ENCODE measurements at places on chromosomes 16 and 17. TPM values are rescaled to one million over a fixed set of nuclear protein-coding genes. Genes with fewer than 3 reads are reported as not detected.
A peak's percentile ranks its signal among the peaks of the same experiment; 100 is the strongest.

DNA sequence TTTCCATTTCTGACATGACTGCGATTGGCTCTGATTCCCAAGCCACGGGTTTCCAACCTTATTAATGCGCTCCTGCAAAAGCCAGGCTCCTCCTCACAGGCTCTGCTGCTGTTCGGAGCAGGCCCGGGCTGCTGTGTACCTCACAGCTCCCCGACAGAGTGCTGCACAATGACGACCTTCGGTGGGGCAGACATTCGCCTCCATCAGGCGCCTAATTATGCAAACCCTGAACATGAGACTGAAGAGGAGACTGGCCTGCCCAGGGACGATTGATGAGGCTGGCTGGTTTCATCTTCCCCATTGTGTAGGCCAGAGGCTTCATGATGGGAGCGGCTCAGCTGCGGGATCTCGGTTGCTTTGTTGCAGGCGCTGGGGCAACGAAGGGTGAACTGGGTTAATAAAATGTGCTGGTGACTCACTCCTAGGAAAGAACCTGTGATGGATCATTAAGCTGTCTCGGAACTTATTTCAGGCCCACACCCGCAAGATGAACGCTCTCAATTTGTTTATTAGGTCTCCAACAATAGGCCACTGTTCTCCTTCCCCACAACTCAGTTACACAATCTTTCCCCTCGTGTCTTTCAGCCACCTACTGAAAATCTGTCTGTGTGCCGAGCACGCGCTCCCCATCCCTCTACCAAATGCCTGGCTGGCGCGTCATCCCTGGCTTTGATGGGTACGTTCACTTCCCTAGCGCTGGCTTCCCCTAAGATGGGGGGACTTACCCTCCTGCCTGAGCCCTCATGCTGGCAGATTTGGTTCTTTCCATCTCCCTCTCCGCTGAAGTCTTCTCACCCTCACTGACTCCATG, 27.2 kb upstream of the TOB1 start:
- no peak for DNase-seq
- H3K36me3 ChIP-seq, result no peaks in the 10 kb centered on the region
- no peaks in the 10 kb centered on the region for H3K27me3 ChIP-seq
- no peak overlapping the region for H3K4me3 ChIP-seq
- no peaks in the 10 kb centered on the region for H3K4me1 ChIP-seq

GRCh38 chr16:50502616-50503011, 45.6 kb upstream of the NKD1 start:
- H3K4me3 ChIP-seq, result no peak overlapping the region
- no peaks in the 10 kb centered on the region for H3K27me3 ChIP-seq
- no peak for DNase-seq
- H3K36me3 ChIP-seq, result no peaks in the 10 kb centered on the region
- H3K4me1 ChIP-seq, result no peaks in the 10 kb centered on the region

GRCh38 chr16:86827521-86827920, 249.2 kb downstream of the FOXL1 start:
- no peaks in the 10 kb centered on the region for H3K36me3 ChIP-seq
- H3K27ac ChIP-seq, result no peak overlapping the region
- H3K4me1 ChIP-seq, result no peaks in the 10 kb centered on the region
- H3K4me3 ChIP-seq, result no peak overlapping the region

Gene RGS9
- 7.4 TPM for total RNA-seq

Gene OTOP2
- 18.4 TPM for total RNA-seq

Gene TMIGD1
- total RNA-seq, result 107 TPM

- H3K4me3 ChIP-seq, result no peak overlapping the region
- no peaks in the 10 kb centered on the region for H3K4me1 ChIP-seq
- DNase-seq, result no peak
- H3K36me3 ChIP-seq, result no peaks in the 10 kb centered on the region
- no peaks in the 10 kb centered on the region for H3K27me3 ChIP-seq
These were observed 23.7 kb downstream of the SRL start for GRCh38 chr16:4218202-4218601.

GRCh38 chr17:67148352-67148751, 96.6 kb downstream of the HELZ start:
- H3K4me1 ChIP-seq, result no peaks in the 10 kb centered on the region
- DNase-seq, result no peak
- H3K4me3 ChIP-seq, result no peak overlapping the region
- H3K27me3 ChIP-seq, result no peaks in the 10 kb centered on the region

- no peak overlapping the region for H3K4me3 ChIP-seq
- H3K36me3 ChIP-seq, result no peaks in the 10 kb centered on the region
- no peak for DNase-seq
- peak overlapping the region; percentile 75 for H3K27ac ChIP-seq
- H3K4me1 ChIP-seq, result no peaks in the 10 kb centered on the region
These were observed 120.2 kb downstream of the METRNL start for GRCh38 chr17:83199500-83200201.

Gene KRTAP1-5
- total RNA-seq, result not detected

DNA sequence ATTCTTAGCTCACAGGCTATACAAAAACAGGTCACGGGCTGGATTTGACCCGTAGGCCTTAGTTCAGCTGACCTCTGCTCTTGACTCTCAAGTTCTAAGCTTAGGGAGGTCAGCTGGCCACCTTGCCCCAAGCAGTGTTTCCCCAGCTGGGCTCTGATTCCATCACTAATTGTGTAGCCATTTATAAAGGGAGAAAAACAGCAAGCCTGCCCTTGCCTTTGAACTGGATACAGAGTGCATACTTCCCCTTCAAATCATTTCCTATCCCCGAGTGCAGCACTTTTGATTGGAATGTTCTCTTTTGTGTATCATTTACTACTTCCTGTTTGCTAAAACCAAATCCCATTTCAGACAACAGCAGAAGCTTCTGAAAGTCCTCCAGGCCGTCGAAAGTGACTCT, 153.6 kb downstream of the KATNIP start:
- no peaks in the 10 kb centered on the region for H3K36me3 ChIP-seq
- no peak overlapping the region for H3K27ac ChIP-seq
- H3K4me1 ChIP-seq, result no peaks in the 10 kb centered on the region
- no peak for DNase-seq
- no peaks in the 10 kb centered on the region for H3K27me3 ChIP-seq

Gene ITGA2B
- total RNA-seq, result 0.37 TPM

Gene GGA2
- total RNA-seq, result 48.0 TPM

Gene SOST
- not detected for total RNA-seq

- H3K27ac ChIP-seq, result no peak overlapping the region
- H3K36me3 ChIP-seq, result no peaks in the 10 kb centered on the region
- no peak for DNase-seq
- H3K4me3 ChIP-seq, result no peak overlapping the region
These were observed 3.8 kb downstream of the OR4D2 start for GRCh38 chr17:58170622-58171021.

Gene HLF
- 3.0 TPM for total RNA-seq

- H3K36me3 ChIP-seq, result no peaks in the 10 kb centered on the region
- no peak for DNase-seq
- H3K27ac ChIP-seq, result no peak overlapping the region
- no peaks in the 10 kb centered on the region for H3K4me1 ChIP-seq
- no peaks in the 10 kb centered on the region for H3K27me3 ChIP-seq
- no peak overlapping the region for H3K4me3 ChIP-seq
These were observed 33.9 kb downstream of the AXIN1 start for GRCh38 chr16:318628-319027.

DNA sequence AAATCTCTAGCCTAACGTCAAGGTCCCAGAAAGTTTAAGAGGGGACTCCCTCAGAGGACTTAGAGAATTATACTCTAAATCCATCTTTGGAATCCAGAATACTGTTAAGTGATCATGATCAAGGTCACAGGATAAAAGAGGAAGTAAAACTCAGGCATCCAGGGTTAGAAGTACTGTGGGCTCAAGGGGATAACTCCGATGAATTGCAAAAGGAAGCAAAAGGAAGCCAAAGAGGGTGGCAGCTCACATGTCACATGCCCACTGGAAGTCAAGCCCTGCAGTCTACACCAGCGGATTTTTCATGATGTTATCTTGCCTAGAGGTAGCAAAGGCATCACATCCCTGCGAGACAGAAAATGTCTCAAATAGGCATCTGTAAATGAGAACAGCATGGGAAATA, 3.8 kb downstream of the ZNF821 start:
- H3K36me3 ChIP-seq, result no peaks in the 10 kb centered on the region
- no peaks in the 10 kb centered on the region for H3K4me1 ChIP-seq
- DNase-seq, result no peak

DNA sequence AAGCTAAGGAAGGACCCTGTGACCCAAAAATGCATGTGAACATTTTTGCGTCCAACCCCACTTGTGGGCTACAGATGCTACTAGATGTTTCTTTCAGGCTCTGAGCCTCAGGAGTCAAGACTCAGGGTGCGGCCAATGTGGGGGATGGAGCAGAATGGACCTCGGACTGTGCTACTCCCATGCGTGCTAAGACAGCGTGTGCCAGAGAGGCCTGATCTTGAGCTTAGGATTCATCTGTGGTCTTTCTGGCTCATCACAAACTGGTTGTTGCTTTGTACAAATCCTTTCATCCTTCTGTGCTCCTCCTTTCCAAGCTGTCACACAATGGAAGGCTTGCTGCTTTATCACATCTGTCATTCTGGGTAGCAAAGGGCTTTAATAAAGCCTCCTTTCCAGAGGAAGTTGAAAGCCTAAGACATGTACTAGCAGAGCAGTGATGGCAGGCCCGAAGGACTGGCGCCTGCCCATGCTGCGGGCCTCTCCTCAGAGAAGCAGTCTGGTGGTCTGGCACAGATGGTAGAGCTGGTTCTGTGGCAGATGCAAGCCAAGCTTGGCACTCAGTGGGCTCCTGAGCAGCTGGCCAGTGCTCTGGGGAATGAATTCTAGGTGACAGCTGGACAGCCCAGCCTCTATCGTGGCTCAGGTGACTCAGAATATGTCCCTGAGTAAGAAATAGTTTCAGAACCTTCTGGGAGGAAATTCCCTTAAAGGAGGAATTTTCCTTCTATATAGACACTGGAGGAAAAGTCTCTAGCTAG, 27.8 kb downstream of the COG4 start:
- no peak for DNase-seq
- no peaks in the 10 kb centered on the region for H3K4me1 ChIP-seq
- no peak overlapping the region for H3K27ac ChIP-seq
- no peaks in the 10 kb centered on the region for H3K36me3 ChIP-seq
- H3K27me3 ChIP-seq, result no peaks in the 10 kb centered on the region
- no peak overlapping the region for H3K4me3 ChIP-seq

GRCh38 chr16:61879306-61879705, 156.9 kb downstream of the CDH8 start:
- no peaks in the 10 kb centered on the region for H3K27me3 ChIP-seq
- H3K27ac ChIP-seq, result no peak overlapping the region
- no peaks in the 10 kb centered on the region for H3K36me3 ChIP-seq
- no peak for DNase-seq

DNA sequence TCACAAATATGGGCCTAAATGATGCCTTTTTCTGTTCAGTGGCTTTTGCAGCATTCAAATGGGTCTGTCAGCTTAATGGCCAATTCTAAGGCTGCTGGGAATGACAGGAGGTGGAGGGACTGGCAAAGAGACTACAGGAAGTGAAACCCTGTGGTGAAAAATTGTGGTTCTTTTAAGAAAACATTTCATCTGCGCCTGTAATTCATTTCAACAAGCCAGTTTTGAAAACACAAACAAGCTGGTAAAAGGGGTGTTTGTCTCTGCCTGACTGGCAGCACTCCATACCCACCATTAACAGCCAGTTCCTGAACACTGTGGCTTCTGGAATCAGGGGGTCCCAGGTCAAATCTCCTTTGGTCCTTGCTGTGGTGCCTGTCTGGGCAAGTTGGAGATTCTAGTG, 3.6 kb upstream of the KDM8 start:
- DNase-seq, result no peak
- H3K4me1 ChIP-seq, result peaks cover 6% of the 10 kb centered on the region
- no peak overlapping the region for H3K4me3 ChIP-seq
- peak overlapping the region; percentile 17 for H3K27ac ChIP-seq
- H3K27me3 ChIP-seq, result no peaks in the 10 kb centered on the region

GRCh38 chr17:1605681-1606351, 22.8 kb downstream of the SLC43A2 start:
- no peaks in the 10 kb centered on the region for H3K4me1 ChIP-seq
- no peak overlapping the region for H3K27ac ChIP-seq
- no peaks in the 10 kb centered on the region for H3K27me3 ChIP-seq
- no peak for DNase-seq
- no peak overlapping the region for H3K4me3 ChIP-seq
- no peaks in the 10 kb centered on the region for H3K36me3 ChIP-seq

Gene DHRS7C
- total RNA-seq, result 0.40 TPM

DNA sequence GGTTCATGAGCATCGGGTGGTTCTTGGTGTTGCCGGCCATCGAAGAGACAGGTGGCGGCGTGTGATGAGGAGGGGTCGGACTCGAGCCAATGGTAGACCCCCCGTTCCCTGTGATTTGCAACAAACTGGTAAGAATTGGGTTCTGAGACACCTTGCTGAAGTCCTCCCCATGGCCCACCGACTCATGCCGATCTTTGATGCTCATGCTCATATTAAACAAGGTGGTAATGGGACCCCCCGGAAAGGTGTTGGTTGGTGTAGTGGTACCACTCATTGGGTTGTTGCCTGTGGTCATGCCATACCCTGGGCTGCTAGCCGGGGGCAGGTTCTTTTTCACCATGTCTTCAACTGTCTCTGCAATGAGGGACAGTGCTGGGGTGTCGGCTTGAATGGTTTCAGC, 8.9 kb upstream of the FBXL20 start:
- no peak for DNase-seq
- H3K27me3 ChIP-seq, result no peaks in the 10 kb centered on the region
- H3K36me3 ChIP-seq, result peaks cover 25% of the 10 kb centered on the region
- H3K27ac ChIP-seq, result no peak overlapping the region
- H3K4me1 ChIP-seq, result no peaks in the 10 kb centered on the region

DNA sequence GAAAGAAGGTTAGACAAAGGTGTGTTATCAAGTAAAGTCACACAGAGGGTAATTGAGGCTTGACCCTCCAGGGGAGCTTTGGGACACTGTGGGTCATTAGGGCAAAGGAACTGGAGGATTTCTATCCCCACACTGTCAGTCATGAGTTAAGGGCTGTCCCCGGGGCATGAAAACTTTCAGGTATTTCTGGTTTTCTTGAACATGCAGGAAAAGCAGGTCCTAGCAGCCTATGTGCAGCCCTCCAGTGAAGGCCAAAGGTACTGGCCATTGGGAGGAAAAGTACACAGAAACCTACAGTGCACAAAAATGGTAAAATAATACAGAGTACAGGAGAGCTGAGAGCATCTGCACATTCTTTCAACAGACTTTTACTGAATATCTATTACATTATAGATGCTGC, 44.4 kb upstream of the SCNN1B start:
- no peak for DNase-seq
- H3K4me1 ChIP-seq, result peaks cover 7% of the 10 kb centered on the region
- no peaks in the 10 kb centered on the region for H3K27me3 ChIP-seq
- no peak overlapping the region for H3K4me3 ChIP-seq
- peak overlapping the region; percentile 44 for H3K27ac ChIP-seq
- no peaks in the 10 kb centered on the region for H3K36me3 ChIP-seq

DNA sequence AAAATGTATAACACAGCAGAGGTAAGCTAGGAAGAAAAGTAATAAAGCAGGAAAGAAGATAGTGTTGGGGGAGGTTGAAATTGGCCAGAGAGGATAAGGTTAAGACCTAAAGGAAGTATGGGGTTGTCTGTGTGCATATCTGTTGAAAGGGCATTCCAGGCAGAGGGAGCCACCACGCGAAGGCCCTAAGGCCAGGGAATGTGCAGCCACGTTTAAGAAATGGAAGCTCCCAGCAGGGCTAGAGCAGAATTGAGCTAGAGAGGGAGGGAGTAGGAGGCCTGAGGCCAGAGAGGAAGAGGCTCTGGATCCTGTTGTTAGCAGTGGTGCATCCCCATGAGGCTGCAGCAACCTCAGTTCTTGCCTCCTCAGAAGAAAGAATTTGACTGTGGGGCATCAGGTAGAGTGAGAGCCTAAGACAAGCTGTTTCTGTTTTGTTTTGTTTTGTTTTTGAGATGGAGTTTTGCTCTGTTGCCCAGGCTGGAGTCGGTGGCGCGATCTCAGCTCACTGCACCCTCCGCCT, 59.0 kb upstream of the CACNG5 start:
- no peaks in the 10 kb centered on the region for H3K36me3 ChIP-seq
- no peak overlapping the region for H3K27ac ChIP-seq
- H3K27me3 ChIP-seq, result no peaks in the 10 kb centered on the region
- DNase-seq, result no peak
- no peak overlapping the region for H3K4me3 ChIP-seq
- peaks cover 4% of the 10 kb centered on the region for H3K4me1 ChIP-seq

Gene HOXB13
- 82.9 TPM for total RNA-seq
